ENCODE measurements at places on chromosomes 3 and 15.

GRCh38 chr15:72358650-72359171 is 17.1 kb downstream of the HEXA start:
- DNase-seq = no peak

DNA sequence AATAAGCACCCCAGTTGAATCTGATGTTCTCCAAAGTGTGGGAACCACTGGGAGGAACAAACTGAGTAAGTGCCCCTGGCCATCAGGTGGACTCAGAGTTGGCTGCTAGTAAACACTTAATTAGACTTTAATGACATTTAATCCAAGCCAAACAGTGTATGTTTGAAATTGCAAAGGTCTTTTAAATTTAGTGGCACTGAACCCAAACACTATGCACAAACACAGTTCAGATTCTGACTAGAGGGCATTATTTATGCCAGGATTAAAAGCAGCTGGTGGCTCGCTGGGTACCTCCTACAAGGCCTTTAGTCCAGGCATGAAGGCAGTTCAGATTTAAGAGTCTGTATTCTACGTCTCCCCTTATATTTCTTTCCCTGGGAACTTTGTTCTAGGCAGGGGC is 264.8 kb downstream of the CLSTN2 start:
- no peak for DNase-seq

DNA sequence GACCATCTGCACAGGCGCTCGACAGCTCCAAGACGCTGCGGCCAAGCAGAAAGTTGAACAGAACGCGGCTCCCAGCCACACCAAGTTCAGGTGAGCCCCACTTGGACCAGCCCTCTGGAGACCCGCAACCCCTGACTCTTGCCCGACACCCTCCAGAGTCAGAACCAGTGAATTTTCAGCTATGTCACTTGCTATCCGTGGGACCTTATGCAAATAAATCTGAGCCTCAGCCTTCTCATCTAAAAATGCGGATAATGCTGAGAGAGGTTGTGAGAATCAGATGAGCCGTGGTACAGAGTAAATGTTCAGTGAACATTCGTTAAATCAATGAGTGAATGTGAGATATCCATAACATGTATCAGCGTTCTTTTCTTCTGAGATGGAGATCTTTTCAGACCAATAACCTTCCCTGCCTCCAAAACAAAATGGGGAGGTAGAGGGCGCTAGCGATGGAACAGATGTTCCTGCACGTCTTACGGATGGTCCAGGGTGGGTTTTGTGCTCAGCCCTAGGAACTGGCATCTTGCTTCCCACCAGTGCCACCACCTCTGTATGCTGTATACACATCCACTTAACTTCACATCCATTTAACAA is 524 bp downstream of the MRPS11 start:
- DNase-seq = no peak

DNA sequence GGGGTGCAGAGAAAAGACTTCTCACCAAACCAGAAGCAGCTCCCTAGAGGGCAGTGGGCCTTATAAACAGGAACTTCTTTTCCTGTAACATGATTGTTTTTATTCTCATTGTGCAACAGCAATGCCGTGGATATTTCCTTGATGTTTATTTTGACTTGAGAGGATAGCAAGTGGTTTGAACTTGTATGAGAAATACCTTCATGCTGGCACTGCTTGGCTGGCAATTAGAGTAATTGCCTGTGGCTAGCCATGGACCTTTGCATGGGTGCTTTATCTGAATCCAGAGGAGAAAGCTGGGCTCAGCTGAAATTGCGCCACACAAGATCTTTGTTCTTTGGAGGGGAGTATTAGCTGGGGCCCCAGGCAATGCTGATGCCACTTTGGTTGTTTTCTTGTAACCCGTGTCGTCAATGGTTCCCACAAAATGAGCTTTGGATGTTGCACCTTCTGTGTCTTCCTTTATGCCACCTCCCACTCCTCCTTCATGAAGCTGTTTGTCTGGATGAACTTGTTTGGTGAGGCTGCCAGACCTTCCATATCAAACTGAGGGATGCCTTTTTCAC is 37.9 kb downstream of the CMTM8 start:
- DNase-seq = no peak

DNA sequence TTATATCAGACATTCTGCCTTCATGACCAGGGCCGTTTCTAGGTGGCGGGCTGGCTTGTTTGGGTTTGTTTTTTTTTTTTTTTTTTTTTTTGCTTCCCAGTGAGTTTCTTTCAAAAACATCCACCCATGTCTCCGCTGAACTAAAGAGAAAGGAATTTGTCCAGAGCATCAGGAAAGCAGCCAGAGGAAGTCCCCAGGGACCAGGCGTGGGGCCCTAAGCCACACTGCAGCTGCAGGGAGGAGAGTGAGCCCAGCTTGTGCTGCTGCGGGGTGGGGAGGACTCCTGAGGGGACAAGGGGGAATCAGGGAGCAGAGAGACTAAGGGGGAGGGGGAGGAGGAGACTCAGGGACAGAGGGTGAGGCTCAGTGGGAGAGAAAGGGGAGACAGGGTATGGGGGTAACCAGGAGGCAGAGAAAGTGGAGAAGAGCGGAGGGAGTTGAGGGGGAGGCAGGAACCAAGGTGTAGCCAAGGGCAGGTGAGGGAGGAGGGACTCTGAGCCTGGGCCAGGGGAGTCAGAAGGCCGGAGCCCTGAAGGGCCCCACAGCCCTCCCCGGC is 49.5 kb downstream of the CYP11A1 start:
- DNase-seq = peak; percentile 65

GRCh38 chr3:57999417-58000115 is 8.7 kb upstream of the FLNB start:
- DNase-seq = no peak

DNA sequence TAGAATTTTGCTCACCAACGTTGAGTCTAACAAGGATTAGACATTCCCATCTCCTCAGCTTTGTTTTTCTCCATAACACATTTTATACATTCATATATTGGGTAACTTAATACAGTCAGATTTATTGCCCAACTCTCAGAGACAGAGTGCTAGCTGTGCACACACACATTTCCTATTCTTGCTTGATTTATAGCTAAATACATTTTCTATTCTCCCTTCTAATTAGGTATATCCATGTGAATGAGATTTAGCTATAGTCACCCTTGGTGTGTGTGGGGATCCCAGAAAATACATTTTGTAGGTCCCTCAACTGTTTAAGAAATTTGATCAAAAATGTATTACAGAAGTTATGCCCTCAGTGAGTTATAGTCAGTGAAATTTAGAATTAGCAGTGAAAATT is 715.4 kb downstream of the NSUN3 start:
- DNase-seq = no peak

- no peak for DNase-seq
These were observed 27.1 kb upstream of the LACTB start for GRCh38 chr15:63094495-63094931.

GRCh38 chr3:31077021-31077601 is 182.7 kb upstream of the GADL1 start:
- no peak for DNase-seq

DNA sequence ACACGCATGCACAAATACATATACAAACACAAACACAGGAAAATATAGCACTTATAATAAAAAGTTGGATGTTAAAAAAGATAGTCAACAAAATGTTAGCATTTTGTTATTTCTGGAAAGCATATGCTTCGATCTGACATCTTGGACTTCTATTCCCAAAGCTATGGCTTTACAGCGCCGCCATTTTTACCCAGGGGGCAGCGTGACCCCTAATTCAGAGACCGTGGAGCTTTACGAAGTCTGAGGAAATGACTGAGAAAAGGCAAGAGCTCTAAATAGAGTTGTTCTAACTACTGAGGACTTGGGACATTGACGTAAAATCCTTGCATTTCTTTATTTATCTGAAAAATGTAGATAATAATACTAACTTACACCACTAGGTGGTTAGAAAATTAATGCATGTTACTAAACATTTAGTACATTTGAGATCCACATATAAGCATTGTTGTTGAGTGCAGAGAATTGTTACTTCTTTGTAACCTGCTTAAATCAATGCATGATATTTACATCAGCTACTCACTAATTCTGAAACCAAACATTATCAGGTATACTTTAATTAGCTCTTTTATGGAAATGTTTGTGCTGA is 155.4 kb downstream of the TP63 start:
- DNase-seq = no peak

DNA sequence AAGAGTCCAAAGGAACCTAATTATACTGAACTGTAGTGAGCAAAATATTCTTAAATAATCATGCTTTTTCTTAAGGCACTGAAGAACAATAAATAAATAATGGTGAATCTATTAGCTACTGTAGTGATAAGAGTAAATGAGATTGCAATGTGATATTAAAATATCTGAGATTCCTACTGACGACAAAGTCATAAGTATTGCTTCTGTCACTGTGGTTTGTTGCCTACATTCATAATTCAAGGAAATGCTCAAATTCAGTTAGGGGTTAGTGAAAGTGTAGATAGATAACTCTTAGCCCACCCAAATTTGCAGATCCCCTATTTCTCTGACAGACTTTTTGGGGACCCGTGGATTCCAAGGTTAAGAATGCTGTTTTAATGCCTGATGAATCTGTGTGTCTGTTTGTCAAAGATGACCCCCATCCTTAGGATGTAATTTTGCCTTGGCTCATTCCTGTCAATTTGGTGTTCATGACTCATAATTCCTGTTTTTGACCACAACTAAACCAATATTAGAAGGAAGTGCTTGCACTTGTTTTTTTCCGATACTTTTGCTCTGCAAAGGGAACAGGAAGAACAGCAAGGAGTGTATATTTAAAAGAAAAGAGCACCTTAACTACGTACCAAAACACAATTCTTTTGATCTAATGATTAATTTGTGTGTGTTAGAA is 86.7 kb downstream of the MAGI1 start:
- no peak for DNase-seq

DNA sequence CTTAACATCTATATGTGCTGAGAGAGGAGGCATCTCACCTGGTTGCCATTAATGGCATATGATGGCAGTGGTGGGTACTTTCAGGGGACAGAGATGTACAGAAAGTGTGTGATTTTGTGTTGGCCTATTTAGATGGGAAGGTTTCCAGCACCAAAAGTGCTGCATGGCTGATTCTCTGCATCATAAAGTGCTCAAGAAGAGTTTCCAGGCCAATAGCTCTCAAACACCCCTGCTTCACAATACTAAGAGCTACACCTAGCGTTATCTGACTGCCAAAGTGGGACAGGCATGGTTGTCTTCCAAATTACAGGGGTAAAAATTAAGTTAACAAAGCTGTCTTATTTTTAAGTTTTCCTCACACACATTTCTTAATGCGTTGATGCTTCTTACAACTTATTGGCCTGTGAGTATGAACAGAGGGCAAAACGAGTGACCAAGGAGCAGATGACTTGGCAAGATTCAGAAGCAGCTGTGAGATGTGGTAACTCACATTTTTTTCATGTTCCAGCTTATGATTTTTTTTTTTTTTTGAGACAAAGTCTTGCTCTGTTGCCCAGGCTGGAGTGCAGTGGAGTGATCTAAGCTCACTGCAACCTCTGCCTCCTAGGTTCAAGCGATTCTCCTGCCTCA is 41.4 kb upstream of the VEPH1 start:
- no peak for DNase-seq

DNA sequence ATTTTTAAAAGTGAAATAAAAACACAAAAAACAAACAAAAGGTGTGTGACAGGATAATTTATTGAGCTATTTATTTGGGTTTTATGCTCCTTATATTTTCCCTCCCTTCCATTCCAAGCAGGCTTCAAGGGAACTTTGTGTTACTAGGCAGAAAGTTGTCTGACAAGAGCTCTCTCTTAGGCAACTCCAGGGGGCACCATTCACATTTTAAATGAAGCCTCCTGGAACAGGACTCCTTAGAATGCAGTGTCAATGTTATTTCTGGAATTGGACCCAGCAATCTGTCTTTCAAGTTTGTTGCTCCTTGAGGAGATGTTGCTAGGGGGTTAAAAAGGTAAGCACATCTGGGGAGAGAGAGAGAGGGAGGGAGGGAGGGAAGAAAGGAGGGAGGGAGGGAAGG is 5.4 kb upstream of the RFX7 start:
- DNase-seq = no peak

DNA sequence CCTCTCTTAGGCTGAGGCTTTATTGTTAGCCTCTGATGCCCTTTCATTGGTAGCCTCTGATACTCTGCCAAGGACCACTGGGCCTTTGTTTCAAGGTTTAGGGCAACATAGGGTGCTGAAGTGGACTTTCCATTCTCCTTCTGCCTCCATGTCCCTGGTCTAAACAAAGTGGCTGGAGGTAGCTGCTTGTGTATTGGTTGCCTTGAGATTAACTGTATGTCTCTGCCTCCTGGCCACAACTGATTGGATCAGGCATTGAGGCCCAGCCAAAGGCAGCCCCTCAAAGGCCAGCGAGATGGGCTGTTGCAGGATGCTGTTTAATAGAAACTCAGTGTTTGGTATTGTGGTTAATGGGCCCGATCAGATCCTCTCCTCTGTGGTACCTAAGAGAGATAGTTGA is 77.9 kb upstream of the PRR23C start:
- no peak for DNase-seq

DNA sequence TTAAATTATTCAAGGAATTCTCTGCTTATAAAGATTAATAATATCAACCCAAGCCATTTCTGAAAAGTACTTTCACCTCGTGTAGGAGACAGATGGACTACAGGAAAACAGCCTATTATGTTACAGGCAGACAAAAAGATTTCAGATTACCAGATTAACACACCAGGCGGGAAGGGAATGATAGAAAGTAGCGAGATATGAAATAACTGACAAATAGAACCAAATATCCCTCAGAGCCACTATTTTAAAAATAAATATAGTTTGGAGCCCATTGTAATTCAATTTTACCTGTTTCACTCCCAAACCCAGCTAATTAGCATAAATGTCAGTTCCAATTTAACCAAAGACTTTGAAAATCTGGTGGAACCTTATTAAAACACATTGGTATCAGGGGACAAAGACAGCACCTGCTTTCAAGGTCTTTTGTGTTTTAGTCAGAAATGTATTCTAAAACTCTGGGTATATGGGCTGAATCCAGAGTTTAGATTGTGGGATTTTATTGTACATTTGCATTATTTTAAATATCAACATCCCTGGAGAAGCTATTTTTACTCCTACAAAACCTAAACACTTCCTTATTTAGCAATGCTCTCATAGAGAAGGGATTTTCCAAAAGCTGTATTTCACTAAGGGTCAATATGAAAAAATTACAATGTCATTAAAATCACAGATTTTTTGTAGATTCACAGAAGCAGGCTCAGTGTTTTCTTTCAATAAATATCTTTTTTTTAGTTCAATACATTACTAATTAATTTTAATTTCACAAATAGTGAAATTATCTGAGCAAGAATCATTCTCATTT is 138.4 kb downstream of the TNIK start:
- no peak for DNase-seq
